ENCODE measurements at places on chromosomes 16 and 17. TPM values are rescaled to one million over a fixed set of nuclear protein-coding genes. Genes with fewer than 3 reads are reported as not detected.

The METTL9 gene
- total RNA-seq: 198 TPM

The EFNB3 gene
- total RNA-seq: 39.9 TPM

The SULT1A2 gene
- total RNA-seq: 2.8 TPM

The AGRP gene
- total RNA-seq: not detected

The PRPSAP2 gene
- total RNA-seq: 96.1 TPM

The TPPP3 gene
- total RNA-seq: 37.5 TPM

The HSD17B2 gene
- total RNA-seq: 1.3 TPM

The CACNG4 gene
- 26.6 TPM for total RNA-seq

The RND2 gene
- 25.5 TPM for total RNA-seq

The DBF4B gene
- total RNA-seq: 5.4 TPM

The OTOP2 gene
- total RNA-seq: not detected

The MIS12 gene
- total RNA-seq: 19.4 TPM

The C16orf95 gene
- total RNA-seq: 9.9 TPM

The KCNJ18 gene
- not detected for total RNA-seq

The GNGT2 gene
- total RNA-seq: 0.89 TPM

The ABCC11 gene
- total RNA-seq: 0.30 TPM

The CPNE7 gene
- total RNA-seq: 20.9 TPM

The OR4D1 gene
- total RNA-seq: 0.06 TPM

The BIRC5 gene
- total RNA-seq: 18.9 TPM

The PIPOX gene
- total RNA-seq: 4.4 TPM

The KRT20 gene
- not detected for total RNA-seq

The USP36 gene
- 22.5 TPM for total RNA-seq

The C16orf96 gene
- total RNA-seq: 0.50 TPM

The FZD2 gene
- 18.3 TPM for total RNA-seq

The CNGB1 gene
- total RNA-seq: 6.5 TPM

The EVPLL gene
- not detected for total RNA-seq

The RHBDF2 gene
- 6.3 TPM for total RNA-seq

The HAS3 gene
- 1.4 TPM for total RNA-seq
